ENCODE measurements at places on chromosomes 3 and 15. TPM values are rescaled to one million over a fixed set of nuclear protein-coding genes. Genes with fewer than 3 reads are reported as not detected.

The CYP1A2 gene
- not detected for total RNA-seq

The XCR1 gene
- total RNA-seq = not detected

The PAQR5 gene
- 0.14 TPM for total RNA-seq

The ILDR1 gene
- not detected for total RNA-seq

The LRRN1 gene
- 1.3 TPM for total RNA-seq

The IQCF5 gene
- not detected for total RNA-seq

The CCDC54 gene
- total RNA-seq = not detected

The LRRC31 gene
- not detected for total RNA-seq

The HDC gene
- total RNA-seq = not detected

The CKMT1A gene
- 0.32 TPM for total RNA-seq

The SCN11A gene
- not detected for total RNA-seq

The CD200R1 gene
- total RNA-seq = 1.8 TPM

The TRIM42 gene
- total RNA-seq = not detected

The TTC21A gene
- total RNA-seq = 0.69 TPM

The GP5 gene
- total RNA-seq = 0.83 TPM

The CCPG1 gene
- 11.0 TPM for total RNA-seq

The ELL3 gene
- total RNA-seq = 2.3 TPM

The TMOD3 gene
- total RNA-seq = 53.6 TPM

The LIPH gene
- total RNA-seq = not detected

The FBXO40 gene
- not detected for total RNA-seq

The WDR49 gene
- 0.36 TPM for total RNA-seq

The FHIT gene
- total RNA-seq = 7.9 TPM

The PLSCR4 gene
- not detected for total RNA-seq

The CGNL1 gene
- total RNA-seq = not detected

The NTRK3 gene
- not detected for total RNA-seq
